ENCODE measurements at places on chromosomes 2 and 18.
A peak's percentile ranks its signal among the peaks of the same experiment; 100 is the strongest.

- DNase-seq, result no peak
Measured at GRCh38 chr2:152638056-152638455, 79.2 kb downstream of the PRPF40A start.

DNA sequence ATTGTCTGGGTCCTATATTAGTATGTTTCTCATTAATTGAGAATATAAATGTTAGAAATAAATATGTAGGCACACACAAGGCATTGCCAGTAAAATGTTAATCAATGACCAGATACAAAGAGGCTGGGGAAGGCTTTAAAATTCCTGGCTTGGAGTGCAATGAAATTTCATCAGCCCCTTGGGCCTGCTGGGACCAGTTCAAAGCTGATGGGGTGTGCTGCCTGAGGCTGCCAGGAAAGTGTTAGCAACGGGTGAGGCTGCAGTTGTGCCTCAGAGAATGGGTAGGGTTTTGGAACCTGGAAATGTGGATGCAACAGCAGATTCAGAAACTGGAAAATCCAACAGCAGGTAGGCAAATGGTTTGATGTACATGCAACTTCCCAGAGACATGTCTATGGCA, 68.9 kb downstream of the DIPK1C start:
- no peak for DNase-seq

DNA sequence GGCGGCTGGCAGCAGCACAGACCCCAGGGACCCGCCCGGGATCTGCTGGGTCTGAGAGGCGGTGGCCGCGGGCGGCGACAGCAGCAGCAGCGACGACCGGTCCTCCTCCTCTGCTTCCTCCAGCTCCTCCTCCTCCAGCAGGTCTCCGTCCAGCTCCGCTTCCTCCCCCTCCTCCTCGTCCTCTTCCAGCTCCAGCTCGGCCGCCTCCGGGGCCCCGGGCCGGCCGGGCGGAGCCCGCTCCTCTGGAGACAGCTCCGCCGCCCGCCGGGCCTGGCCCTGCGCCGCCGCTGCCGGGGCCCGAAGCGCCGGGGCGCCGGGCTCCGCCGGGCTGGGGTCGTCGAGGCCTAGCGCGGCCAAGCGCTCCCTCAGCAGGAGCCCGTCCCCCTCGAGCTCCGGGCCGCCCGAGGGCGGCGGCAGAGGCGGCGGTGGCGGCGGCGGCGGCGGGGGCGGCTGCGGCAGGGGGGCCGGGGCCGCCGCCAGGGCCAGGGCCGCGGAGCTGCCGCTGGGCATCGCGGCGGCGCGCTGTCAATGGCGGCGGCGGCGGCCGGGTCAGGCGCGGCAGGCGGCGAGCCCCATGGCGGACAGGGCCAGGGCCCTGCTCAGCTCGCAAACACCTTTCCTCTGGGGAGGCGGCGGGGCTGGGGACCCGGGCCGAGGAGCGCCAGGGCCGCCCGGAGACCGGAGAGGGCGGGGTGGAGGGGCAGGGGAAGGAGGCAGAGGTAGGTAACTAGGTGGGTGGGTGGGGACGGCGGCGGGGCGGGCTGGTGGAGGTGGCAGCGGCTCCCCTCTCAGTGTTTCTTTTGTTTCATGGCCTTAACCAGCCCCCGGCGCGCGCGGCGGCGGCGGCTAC, 445 bp downstream of the MEX3C start:
- peak; percentile 39 for DNase-seq

DNA sequence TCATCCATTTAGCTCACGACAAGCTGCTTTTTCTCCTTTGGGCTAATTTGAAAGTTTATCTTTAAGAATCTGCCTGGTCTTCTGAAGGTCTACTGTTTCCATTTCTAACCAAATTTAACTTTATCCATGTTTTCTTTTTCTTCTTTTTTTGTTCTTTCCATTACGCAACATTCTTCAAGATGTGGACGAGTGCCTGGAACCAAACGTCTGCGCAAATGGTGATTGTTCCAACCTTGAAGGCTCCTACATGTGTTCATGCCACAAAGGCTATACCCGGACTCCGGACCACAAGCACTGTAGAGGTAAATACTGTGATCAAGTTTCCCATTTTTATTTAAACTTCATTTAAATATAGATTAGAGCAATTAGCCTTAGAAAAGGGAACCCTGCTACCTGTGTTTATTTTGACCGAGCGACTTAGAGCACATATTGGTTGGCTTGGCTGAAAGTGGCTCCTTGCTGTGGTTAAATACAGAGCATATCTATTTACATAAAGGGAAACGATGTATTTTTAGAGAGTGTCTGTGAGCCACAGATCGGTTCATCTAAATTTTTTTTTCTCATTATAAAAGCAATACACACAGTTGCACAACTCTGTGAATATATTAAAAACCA, 183.4 kb upstream of the RASGRP3 start:
- no peak for DNase-seq

DNA sequence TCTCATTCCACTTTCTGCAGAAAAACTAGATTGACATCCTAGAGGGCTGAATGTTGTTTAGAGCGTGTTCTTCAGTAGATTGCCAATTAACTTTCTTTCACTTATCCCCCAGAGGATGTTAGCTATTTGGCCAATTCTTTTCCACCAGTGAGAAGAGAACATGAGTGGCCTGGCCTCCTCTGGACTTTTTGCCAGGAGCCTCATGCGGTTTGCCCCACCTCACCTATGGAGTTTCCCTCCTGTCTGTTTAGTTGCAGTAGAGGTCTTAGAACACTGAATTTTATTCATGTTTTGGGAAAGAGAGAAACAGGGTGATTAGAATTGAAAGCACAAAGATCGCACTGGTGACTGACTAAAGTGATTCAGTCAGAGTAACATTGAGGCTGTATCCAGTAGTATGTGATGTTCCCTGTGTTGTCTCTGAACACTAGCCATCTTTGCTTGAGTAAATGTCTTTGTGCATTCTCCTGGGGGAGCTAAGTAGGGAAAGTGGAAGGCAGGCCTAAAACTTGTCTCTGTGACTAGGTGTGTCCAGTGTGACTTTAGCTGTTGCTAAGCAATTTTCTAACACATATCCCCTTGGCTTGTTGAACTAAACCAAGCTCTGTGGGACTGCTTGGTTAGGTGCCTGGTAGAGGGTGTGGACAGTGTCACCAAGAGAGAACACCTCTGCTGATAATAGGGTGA, 34.0 kb downstream of the UGP2 start:
- no peak for DNase-seq

GRCh38 chr2:171163261-171163660, 2.6 kb upstream of the TLK1 start:
- DNase-seq, result no peak

DNA sequence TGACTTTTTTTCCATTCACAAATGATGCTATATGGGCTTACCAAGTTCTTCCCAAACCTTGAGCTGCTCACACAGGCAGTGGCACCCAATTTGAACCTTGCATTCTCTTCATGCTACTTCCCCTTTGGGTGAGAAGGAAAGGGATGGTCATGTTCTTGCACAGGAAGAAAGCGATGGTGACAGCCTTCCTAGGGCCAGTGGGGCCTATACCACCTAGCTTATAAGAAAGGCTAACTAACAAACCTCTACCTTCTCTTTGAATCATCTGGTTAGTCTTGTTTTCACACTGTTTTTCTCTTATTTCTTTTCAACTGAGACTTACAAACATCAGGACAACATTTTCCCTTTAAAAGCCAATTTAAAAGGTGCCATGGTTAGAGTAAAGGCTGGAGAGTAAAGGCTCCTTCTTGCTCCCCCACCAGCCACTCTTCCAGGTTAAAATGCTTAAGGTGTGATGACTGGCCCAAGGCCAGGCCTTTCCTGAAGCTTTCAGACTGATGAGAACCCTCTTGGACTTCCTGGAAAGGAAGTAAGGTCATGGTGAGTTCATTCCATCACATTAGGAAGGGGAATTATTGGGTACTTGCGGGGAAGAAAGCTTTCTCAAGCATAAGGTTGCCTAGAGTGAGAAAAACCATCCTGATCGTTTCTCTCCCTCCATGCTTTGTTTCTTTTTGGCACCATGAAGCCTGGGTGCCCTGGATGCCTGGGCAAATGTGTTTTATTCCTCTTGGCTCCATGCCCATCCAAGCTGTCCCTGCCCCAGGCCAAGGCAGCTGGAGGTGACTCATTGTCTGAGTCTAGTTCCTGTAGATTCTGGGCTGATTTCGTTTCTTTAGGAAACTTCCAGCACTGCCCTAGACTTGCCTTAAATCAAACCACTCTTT, 41.4 kb upstream of the ITGB6 start:
- DNase-seq, result no peak

- no peak for DNase-seq
Measured at GRCh38 chr2:221025398-221025797, 546.7 kb downstream of the EPHA4 start.

DNA sequence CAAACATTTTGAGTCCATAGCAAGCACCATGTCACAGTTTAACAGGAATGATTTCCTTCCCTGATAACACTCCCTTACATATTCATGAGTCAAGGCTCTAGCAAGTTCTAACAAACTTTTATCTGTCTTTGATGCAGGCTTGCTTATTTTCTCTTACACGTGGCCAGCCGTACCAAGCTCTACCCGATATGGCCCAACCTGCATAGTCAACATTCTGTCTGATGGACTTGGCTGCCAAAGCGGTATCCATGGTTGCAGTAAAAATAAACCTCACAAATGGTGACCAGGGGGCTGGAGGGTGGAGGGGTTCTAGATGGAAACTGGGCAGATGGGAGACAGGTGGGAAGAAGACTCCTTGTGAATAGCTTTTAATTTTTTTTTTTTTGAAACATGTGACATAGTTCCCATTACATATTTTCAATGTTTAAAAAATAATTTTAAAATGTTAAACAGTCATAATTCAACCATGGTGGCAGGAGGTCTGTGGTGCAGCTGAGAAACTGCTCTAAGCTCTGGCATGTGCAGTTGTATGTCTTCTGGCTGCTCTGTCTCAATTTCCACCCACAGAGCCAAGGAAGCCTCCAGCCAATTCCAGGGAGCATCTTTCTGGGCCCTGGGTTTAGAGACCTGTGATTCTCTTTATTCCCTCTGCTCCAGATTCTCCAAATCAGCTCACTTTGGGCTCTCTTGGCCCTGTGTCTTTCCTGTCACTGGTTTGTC, 20.7 kb upstream of the CXCR1 start:
- DNase-seq, result no peak

GRCh38 chr2:36338827-36339145, 16.8 kb upstream of the CRIM1 start:
- DNase-seq, result no peak

DNA sequence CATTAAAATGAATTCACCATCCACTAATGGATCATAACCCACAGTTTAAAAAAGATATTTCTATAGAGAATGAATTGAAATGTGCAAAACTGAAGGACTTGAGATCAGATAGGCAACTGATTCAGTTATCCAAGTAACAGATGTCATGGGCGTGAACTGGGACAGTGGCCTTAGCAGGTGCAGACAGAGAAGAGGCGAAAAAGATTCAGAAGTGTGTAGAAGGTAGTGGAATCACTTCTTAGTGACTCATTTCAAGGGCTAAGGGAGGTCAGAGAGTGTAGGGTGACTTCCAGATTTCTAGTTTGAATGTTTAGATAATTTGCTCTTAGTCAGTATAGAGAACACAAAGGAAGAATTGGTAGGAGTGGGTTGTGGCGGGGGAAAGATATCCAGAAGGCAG, 79.7 kb downstream of the EHBP1 start:
- no peak for DNase-seq

GRCh38 chr2:229129738-229130371, 141.2 kb downstream of the PID1 start:
- no peak for DNase-seq

GRCh38 chr18:60100778-60101177, 201.0 kb downstream of the PMAIP1 start:
- DNase-seq, result no peak

DNA sequence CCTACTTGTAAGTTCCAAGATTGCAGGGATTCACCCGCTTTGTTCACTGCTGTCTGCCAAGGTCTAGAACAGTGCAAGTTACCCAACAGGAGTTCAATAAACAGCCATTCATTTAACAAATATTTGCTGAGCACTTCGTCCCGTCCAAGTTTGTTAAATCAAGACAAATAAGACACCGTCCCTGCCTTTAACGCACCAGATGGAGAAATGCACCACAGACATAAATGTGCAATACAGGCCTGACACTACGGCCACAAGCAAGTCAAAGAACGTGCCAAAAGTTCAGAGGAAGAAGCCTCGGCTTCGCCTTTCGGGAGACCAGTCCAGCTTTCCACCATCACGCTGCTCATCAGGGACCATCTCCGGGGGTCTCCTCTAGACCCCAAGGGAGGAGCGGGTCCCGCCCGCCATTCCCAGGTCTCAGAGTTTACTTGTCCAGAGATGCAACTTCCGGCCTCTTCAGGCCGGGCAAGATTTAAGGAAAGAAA, 429 bp downstream of the C2orf76 start:
- no peak for DNase-seq

- DNase-seq, result no peak
Measured at GRCh38 chr2:122218596-122218995, 463.1 kb downstream of the TSN start.

- no peak for DNase-seq
Measured at GRCh38 chr2:161139098-161139987, 20.9 kb upstream of the TANK start.

- DNase-seq, result no peak
Measured at GRCh38 chr2:46635442-46635841, 156.1 kb downstream of the TMEM247 start.

DNA sequence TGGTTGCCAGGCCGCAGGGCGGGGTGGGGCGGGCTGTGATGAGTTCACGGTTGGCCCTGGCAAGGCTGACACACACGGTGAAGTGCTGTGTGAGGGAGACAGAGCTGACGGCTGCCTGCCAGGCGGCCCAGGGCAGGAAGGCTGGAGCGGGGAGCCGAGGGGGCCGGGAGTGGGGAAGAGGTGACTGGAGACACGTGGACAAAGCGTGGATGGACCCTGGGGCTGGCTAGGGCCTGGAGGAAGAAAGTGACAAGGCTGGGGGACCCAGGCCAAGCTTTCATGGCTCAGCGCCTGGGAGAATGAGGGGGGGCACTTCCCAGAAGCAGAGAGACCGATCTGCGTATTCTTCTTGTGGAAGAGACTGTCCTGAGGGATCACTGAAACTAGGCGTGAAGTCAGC, 123.2 kb downstream of the DYSF start:
- DNase-seq, result no peak

DNA sequence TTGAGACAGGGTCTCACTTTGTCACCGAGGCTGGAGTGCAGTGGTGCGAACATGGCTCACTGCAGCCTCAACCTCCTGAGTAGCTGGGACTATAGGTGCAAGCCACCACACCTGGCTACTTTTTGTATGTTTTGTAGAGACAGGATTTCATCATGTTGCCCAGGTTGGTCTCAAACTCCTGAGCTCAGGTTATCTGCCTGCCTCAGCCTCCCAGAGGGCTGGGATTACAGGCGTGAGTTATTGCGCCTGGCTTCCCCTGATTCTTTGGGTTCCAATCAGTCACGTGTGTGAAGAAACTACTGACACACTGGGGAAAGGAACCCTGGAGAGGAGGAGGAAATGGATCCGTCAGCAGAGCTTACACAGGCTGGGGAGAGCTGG, 22.3 kb upstream of the RAB10 start:
- no peak for DNase-seq

GRCh38 chr2:201257381-201257955, 2.9 kb upstream of the CASP8 start:
- DNase-seq, result peak; percentile 59

GRCh38 chr2:140416577-140416976, 1636.4 kb upstream of the NXPH2 start:
- DNase-seq, result no peak

- no peak for DNase-seq
Measured at GRCh38 chr2:180933332-180933731, 47.1 kb upstream of the UBE2E3 start.

All from K562 (cell line).